GM20000 (cell line): ENCODE measurements at places on chromosomes 3 and 15.

DNA sequence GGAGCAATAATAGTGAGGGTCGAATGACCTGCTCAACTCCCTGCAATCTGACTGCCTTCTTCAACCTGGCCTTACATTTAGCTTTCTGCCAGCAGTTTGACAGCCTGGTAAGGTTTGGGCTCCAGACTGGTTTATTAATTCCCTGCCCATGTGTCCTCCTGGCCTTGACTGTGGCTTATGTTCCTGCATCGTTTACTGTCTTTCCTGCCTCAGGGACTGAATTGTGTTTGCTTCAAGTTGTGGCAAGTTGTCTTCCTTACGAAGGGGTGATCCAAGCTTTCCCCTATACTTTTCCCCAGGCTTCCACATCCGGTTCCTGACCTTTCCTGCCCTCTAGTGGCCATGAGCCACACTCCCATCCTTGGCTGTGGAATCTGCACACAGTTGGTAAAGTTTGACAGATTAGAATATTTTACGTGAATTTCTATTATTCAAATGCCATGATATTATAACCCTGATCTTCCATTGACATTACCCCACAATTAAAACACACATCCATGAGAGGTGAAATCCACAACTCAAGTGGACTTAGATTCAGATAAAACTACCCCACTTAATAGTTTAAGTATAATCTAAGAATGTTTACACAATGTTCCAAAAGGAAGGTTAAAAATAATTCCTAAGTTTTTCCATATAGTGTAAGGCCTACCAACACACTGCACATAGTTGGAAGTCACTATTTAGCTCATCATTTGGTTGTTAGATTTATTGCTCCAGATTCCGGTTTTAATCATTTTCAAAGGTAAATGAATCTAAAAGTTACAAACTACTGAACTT is 95.7 kb downstream of the NEDD4 start:
- DNase-seq, result peak; percentile 31

DNA sequence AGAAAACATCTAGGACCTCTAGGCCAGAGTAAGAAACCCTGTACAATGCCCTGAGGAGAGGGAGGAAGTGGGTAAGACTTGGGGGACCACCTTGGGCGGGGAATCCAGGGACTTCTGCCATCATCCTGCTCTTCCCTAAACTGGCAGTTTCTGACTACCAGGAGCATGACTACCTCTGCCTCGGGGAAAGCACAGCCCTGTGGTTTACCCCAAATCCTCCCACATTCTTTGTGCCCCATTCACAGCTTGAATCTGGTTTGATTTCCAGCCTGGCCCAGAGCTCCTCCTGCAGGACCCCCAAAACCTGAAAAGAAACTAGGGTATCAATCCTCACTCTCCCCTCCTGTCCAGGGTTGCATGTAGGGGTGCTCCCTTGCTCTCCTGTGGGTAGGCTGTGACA is 4.7 kb downstream of the C3orf18 start:
- DNase-seq, result no peak

- no peak for DNase-seq
Measured at GRCh38 chr3:156230278-156230900, 110.0 kb downstream of the KCNAB1 start.

- DNase-seq, result no peak
Measured at GRCh38 chr3:54691289-54691771, 236.5 kb downstream of the LRTM1 start.

GRCh38 chr15:69535101-69535638 is 82.6 kb downstream of the RPLP1 start:
- DNase-seq, result no peak

DNA sequence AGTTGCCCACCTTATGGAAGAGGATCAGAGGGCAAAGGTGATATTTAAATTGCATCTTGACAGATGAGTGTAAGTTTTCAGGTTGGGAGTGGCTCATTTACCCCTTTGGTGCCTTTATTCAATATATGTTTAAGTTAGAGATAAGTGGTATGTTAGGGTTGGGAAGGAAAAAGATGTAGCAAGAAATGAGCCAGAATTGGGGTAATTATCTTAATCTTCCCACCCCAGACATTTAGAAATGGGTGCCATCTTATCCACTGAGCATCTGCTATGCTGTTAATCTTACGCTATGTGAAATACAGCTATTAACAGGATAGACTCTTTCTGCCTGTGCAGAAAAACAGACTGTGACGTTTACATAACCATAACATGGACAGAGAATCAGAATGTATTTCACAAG is 6.3 kb downstream of the CMTM7 start:
- DNase-seq, result no peak
